ENCODE measurements at places on chromosomes 1 and 21.

DNA sequence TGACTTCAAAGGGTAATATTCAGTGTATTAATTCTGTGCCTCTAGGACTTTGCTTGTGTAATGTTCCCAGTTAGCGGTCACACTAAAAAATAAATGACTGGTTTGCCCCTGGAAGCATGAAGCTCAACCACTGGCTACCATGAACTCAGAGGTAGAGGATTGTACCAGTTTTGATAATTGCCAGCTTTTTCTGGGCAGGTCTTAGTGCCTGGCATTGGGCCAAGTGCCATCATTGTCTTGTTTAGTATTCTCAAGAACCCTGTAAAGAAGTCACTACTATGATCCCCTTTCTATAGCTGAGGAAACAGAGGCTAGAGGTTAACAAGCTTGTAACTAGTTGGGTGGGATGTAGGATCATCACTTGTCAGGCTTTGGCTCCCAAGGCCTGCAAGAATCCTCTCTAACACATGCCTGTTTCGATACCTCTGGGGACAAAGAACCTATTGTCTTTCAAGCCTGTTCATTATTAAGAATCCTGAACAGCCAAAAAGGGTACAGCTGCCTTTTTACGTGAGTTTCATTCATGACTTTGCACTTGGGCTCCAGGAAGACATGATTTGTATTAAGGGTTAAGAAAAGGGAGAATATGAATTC, 121.9 kb upstream of the JUN start:
- DNase-seq, result no peak

DNA sequence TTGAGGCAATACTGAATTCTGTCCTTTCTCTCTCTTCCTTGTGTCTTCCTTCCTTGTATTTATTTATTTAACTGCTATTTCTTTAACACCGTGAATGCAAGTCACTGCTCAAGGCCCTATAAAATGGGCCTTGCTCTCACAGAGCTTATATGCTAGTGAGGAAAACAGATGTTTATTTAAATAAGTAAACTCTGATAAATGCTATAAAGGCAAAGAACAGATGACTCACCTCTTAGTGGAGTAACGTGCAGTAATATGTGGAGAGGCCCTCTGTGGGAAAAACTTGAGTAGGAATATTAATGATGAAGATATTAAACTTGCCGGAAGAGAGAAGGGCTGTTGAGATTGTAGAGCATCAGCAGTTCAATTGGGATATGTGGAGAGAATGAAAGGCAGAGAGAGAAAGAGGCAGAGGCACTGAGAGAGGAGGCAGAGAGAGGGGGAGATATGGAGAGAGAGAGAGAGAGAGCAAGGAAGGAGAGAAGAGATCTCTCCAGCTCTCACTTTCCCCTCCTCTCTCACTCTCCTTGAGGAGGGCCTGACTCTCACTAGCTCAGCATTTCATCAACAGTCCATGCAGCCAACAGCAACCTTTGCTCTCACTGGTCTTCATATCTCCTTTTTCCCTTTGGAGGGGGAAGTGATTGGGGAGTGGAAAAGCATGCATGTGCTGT, 322.2 kb downstream of the LMX1A start:
- DNase-seq, result no peak

- no peak for DNase-seq
Measured at GRCh38 chr1:233180641-233181364, 114.7 kb downstream of the PCNX2 start.

DNA sequence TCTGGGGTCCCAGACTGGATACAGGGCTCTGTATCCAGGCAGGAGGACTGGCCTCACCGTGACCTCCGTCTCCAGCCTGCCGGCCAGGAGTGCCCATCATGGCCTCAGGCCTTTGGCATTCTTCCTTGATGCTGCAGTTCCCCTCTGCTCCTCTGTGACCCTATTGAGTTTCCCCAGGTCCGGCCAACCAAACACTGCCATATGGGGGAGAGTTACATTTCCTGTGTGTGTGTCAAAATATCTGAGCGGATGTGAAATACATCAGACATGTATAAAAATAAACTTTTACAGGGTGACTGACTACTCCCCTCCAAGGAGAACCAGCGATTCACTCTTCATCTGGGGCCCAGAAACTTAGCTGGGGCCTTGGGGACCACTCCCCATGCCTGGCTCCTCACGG, 10.2 kb upstream of the UBL4B start:
- no peak for DNase-seq

- no peak for DNase-seq
Measured at GRCh38 chr1:224014330-224014649, 99.6 kb upstream of the FBXO28 start.

Measured in left hindlimb (tissue), 1 donor.